ENCODE measurements at places on chromosomes 3 and 15.

DNA sequence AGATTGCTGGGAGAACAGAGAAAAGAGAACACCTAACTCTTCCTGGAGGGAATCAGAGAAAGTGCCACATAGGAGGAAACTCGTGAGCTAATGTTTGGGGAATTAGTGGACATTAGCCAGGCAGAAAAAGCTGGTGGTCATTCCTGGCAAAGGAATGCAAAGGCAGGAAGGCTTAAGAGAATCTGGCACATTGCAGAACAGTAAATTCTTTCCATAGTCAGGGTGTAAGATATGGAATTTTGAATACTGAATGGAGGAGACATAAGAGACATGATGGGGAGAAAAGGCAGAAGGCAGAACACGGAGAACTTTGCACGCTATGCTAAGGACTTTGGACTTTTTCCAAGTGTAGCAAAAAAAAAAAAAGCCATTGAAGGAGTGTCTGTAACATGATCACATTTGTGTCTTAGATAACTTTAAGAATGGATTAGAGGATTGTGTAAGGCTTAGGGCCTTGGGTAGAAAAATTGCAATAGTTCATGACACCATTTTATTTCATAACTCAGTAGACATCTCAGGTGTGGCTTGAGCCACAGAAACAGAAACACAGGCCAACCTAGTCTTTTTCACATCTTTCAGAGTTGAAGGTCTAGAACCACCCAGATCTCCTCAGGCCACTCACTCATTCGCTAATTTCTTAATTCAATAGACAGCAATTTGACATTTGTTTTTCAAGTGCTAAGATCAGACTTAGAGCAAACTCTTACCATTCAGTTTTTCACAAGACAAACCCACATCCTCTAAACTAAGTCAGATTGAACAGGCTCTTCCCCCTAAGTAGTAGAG lies 31.2 kb upstream of the CCDC80 start:
- no peak for DNase-seq

DNA sequence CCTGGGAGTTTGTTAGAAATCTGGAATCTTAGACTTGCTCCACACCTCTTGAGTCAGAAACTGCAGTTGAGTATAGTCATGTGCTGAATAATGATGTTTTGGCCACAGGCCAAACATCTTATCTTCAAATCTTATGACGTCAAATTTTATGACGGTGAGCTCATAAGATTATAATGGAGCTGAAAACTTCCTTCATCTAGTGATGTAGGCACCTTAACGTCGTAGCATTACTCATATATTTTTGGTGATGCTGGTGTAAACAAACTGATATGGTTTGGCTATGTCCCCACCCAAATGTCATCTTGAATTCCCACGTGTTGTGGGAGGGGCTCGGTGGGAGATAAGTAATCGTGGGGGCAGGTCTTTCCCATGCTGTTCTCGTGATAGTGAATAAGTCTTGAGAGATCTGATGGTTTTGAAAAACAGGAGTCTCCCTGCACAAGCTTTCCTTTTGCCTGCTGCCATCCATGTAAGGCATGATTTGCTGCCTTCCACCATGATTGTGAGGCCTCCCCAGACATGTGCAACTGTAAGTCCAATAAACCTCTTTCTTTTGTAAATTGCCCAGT lies 268.0 kb upstream of the PROK2 start:
- no peak for DNase-seq

DNA sequence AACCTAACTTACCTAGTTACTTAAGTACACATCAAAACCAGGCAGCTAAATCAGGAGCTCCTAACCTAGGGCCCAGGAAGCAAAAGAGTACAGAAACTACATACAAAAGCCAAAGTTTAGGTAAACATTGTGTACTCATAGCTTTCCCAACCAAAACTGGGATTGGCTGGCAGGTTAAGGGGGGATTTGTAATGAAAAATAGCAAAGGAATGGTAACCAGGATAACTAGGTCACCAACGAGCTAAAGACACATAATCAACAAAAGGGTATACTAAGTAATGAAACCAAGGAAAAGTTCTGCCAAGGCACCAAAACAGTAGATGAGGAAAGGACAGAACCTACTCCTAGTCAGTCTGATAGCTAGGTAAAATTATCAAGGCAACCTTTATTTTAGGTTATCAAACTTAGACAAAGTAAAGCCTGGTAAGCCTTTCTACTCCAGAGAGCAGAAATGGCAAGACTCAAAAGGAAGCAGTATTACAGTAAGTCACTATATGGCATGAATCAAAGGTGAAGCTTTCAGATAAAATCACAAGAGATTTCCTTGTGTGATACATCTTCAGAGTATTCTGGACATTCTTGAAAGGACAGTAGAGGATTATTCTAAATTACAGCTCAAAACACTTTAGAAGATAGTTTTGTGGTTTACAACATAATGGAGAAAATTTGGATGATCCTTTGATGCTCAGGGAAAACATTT lies 10.2 kb downstream of the TRA2B start:
- DNase-seq, result no peak

- DNase-seq, result no peak
Observed at GRCh38 chr15:70072479-70072878, 25.2 kb downstream of the TLE3 start.

GRCh38 chr3:22582266-22582665 lies 620.9 kb upstream of the UBE2E2 start:
- no peak for DNase-seq

- DNase-seq, result no peak
Observed at GRCh38 chr3:138219255-138219654, 32.2 kb downstream of the ARMC8 start.

DNA sequence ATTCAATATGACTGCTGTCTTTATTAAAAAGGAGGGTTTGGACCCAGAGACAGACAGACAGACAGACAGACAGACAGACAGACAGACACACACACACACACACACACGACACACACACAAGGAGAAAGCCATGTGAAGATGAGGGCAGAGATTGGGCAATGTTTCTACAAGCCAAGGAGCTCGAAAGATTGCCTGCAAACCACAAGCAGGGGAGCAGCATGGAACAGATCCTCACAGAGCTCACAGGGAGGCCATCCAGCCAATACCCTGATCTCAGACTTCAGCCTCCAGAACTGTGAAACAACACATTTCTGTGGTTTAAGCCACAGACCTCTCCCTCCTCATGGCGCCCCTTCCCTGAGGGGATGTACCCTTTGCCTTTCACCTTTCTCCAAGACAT lies 35.8 kb upstream of the ABHD2 start:
- no peak for DNase-seq

- DNase-seq, result peak; percentile 56
Observed at GRCh38 chr15:60591496-60592370, 112.8 kb upstream of the ICE2 start.

DNA sequence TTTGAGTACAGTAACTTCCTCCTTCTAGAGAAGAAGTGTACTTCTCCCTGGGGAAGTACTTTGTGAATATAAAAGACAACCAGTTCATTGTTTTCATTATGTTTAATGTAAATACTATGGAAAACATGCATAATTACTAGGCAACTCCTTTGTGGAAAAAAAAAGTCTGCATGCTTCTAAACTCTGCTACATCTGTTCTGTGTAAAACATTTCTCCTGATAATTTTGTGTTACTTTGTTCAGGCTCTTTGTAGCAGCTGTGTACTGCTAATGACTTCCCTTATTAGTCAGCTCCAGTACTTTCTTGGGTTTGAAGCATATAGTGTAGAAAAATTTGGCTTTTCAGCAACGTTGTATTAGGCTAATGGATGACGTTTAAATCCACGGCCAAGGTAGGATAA lies 111.6 kb downstream of the FEZF2 start:
- DNase-seq, result no peak

DNA sequence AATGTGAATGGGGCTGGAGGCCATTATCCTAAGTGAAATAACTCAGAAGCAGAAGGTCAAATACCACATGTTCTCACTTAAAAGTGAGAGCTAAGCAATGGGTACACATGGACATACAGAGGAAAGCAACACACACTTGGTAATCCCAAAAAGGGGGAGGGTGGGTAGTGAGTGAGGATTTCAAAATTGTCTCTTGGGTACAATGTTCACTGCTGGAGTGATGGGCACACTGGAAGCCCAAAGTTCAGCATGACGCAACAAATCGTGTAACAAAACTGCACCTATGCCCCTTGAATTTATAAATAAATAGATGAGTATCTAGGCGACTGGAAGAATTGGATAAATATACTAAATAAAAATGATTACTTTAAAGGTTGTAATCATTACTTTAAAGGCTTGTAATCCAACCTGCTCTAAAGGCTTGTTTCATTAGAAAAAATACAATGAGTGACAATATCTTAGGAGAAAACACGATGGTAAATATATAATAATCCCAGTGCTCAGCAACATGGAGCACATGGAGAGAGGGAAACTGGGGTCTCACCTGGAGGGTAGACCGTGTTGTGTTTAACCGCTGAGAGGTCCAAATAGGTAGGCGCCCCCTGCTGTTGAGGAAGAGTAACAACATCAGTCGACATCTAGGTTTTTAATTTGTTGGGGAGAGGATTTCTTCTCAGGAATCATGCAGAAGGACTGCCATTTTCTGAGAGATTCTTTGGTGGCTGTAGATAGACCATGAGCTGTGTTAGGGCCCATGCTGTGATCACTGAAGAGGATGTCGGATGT lies 78.5 kb upstream of the ROBO1 start:
- DNase-seq, result no peak

DNA sequence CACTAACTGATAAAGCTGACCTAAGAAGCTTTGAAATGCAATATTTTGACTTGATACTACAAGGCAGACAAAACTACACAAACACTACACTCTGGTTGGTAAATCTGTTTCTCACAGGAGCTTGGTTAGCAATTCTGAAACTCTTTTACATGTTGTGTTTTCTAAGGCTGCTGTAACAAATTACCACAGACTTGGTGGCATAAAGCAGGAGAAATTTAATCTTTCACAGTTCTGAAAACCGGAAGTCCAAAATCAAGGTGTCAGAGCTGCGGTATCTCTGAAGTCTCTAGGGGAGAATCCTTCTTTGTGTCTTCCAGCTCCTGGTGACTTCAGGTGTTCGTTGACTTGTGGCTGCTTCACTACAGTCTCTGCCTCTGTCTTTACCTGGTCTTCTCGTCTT lies 12.9 kb upstream of the PFN2 start:
- DNase-seq, result no peak

GRCh38 chr3:131053043-131053859 lies 26.6 kb downstream of the NEK11 start:
- no peak for DNase-seq

DNA sequence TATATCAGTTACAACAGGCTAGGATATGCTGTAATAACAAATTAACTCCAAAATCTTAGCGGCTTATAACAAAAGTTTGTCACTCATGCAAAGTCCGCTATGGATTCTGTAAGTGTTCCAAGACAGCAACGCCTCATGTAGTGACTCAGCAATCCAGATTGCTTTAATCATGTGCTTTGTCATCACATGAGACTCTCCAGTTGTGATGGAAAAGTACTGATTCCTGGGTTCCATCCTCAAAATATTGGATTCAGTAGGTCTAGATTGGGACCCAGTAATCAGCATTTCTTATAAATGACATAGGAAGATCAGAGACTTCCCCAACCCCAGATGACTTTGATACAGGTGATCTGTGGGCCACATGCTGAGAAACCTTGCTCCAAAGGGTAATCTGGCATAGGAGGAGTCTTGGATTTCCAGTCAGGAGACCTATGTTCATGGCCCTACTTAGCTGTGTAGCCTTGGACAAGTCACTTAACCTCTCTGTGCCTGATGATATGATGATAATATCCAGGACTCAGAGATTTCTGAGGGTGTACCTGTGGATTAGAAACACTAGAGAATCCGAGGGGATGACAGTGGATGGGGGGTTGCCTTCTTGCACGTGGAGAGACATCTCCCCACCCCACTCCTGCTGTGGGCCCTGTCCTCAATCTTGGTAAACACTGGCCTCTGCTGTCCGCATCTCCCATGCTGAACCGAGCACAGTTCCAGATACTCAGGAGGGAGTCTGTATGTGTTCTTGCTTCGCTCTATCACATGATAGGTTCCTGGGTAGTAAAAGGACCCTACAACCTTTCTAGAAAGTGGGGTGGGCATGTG lies 65.5 kb downstream of the CORO2B start:
- no peak for DNase-seq

DNA sequence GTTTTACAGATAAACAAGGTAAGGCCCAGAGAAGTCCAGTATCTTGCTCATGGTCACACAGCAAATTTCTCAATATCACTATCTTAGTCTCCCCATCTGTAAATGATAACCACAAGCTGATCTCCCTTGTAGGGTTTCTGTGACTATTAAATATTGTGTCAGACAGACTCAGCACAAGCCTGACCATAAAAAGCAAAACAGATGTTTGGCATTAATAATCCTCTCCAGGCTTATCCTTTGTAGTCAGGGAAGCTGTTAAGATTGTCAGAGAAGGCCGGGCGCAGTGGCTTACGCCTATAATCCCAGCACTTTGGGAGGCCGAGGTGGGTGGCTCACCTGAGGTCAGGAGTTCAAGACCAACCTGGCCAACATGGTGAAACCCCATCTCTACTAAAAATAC lies 173.2 kb upstream of the PRICKLE2 start:
- DNase-seq, result no peak

DNA sequence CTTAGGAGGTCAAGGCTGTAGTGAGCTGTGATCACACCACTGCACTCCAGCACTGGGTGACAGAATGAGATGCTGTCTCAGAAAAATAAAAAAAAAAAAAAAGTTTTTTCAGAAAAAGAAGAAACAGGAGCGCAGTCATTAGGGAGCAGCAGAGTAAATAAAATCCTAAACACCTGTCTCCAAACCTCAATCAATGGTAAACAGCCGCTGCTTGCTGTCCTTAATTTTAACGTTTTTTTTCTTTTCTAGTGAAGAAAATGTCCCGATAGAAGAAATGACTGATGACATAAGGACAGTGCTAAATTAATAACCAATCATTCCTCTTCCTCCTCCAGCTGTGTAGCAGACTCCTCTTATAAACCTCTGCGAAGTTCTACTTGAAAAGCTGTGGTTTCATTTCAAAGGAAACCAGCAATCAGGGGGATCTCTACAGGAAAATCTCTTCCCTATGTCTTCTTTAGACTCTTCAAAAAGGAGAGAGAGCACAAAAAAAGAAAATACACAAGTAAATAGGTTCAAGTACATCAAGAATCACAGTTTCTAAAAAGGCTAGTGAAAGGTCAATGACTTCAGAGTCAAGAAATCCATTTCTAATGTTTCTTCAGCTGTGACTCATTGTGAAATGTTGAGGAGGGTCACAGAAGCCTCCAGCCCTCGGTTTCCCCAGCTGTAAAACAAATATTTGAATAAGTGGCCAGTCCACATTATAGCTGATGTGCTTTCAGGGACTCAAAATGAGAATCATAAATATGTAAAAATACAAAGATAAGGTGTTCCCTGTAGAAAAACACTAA lies 127.6 kb downstream of the TMCO5A start:
- DNase-seq, result no peak

GRCh38 chr3:99866261-99866761 lies 48.6 kb downstream of the CMSS1 start:
- no peak for DNase-seq

Measured in activated naive CD8-positive, alpha-beta T cell treated with anti-CD3 and anti-CD28 coated beads for 36 hours (primary cell).